ENCODE measurements at places on chromosomes 13 and 19. TPM values are rescaled to one million over a fixed set of nuclear protein-coding genes. Genes with fewer than 3 reads are reported as not detected.
A peak's percentile ranks its signal among the peaks of the same experiment; 100 is the strongest.

The PLK5 gene
- not detected for total RNA-seq

The MAG gene
- not detected for total RNA-seq

The FCER2 gene
- not detected for total RNA-seq

The TMEM272 gene
- not detected for total RNA-seq

The KCTD4 gene
- total RNA-seq, result not detected

The TEX29 gene
- not detected for total RNA-seq

The POU4F1 gene
- total RNA-seq, result not detected

The DGKH gene
- 21.6 TPM for total RNA-seq

The MYPOP gene
- total RNA-seq, result 0.58 TPM

- no peak for DNase-seq
Measured at GRCh38 chr19:45511074-45511473, 3.8 kb downstream of the VASP start.

GRCh38 chr13:84086847-84087162 lies 204.5 kb upstream of the SLITRK1 start:
- no peak for DNase-seq

DNA sequence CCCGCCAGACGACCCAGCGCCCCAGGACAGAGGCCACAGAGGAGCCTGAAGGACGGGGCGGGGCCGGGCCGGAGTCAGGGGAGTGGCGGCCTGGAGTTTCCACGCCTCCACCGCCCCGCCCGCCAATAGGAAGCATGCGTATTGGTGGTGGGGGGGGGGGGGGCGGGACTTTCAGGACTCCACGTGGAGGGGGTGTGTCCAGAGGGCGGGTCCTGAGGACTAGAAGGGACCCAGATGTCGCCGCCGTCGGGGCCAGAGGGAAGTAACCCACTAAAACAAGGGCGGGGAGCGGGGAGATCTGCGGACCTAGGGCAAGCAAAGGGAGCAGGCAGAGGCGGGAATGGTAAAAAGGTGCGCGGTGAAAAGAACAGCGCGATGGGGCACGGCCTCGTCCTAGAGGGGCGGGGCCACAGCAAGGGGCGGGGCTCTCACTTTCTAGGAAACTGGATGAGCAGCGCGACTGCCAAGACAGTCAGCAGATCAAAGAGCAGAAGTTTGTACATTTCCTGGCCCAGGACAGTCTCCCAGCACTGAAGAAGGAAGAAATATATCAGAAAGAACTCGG lies 2.8 kb upstream of the LENG1 start:
- peak; percentile 92 for DNase-seq

DNA sequence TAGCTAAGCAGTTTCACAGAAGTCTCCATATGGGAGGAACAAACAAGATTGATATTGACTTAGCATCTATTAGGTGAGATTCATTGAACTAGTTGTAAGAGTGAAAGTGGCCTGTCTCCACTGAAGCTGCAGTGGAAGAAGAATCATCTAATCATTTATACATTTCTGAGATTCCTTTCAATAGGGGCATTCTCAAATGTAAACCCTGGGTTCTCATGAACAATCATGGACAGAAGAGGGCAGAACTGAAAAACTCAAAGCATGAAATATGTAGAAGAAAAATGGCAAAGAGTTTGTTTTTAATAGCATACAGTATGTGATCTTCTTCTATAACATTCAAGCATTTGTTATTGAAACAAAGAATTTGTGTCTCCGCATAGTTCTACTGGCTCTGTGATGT lies 17.6 kb upstream of the POSTN start:
- no peak for DNase-seq

GRCh38 chr13:99949679-99950413 lies 21.7 kb downstream of the ZIC5 start:
- no peak for DNase-seq

- DNase-seq, result no peak
Measured at GRCh38 chr19:31511696-31512095, 162.5 kb upstream of the TSHZ3 start.

- DNase-seq, result no peak
Measured at GRCh38 chr19:21705393-21705792, 62.0 kb downstream of the ZNF100 start.

DNA sequence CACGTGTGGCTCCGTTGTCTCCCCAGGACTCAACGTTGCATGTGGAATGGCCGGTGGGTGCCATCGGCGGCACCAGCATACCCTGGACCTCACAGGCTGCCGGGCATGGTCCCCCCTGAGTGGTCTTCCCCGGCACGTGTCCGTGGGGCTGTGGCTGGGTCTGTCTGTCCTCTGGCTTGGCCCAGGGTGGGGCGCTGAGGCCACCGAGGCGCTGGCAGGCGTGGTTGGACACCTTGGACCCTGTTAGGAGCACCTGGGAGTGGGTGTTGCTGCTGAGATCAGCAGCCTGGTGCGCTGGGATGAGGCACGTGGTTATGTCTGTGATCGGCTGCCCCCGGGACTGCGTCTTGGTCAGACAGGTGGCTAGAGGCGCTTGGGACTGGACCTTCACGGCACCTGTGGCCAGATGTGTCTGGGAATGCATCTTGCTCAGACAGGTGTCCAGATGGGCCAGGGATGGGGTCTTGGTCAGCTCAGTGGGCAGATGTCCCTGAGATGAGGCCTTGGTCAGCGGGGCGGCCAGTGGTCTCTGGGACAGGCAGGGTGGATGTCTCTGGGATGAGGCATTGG lies 9.2 kb downstream of the IQCN start:
- no peak for DNase-seq

All from stomach (tissue), 19 donors.